Fibroblast of pulmonary artery (primary cell): ENCODE measurements at places on chromosomes 2 and 18.

DNA sequence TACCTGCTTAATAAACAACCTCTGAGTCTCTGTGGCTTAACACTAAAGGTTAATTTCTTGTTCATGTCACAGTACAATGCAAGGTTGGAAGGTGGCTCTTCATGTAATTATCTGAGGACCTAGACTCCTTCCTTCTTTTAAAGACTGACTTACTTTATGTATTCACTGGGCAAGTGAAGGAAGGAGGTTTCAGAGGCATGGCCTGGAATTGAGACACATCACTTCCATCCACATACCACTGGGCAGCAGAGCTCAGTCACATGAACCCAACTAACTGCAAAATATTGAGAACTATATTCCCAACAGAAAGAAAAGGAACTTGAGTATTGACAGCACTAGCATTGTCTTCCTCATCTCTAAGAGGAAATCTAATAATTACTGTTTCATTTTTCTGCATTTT is 57.5 kb upstream of the FN1 start:
- DNase-seq = no peak

DNA sequence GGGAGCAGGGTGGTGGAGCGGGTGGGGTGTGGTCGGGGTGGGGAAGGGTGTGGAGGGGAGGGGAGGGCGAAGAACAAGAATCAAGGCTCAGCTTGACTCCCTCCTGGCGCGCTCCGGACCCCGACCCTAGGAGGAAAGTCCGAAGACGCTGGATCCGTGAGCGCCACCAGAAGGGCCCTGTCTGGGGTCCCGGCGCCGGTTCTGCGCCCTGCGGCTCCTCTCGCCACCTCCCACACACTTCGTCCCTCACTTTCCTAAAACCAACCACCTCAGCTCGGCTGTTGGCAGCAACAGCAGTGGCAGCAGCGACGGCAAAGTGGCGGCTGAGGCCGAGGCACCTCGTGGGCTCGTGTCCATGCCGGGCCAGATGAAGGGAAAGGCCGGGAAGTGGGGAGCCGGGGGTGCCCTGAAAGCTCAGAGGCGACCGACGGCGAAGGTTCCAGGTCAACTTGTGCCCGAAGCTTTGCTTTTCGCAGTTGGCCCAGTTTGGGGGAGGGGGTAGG is 2.1 kb downstream of the KLHL14 start:
- no peak for DNase-seq

GRCh38 chr2:47060652-47061170 is 94.4 kb downstream of the STPG4 start:
- no peak for DNase-seq

- DNase-seq = no peak
Measured at GRCh38 chr2:10500601-10501361, 52.7 kb upstream of the ODC1 start.

DNA sequence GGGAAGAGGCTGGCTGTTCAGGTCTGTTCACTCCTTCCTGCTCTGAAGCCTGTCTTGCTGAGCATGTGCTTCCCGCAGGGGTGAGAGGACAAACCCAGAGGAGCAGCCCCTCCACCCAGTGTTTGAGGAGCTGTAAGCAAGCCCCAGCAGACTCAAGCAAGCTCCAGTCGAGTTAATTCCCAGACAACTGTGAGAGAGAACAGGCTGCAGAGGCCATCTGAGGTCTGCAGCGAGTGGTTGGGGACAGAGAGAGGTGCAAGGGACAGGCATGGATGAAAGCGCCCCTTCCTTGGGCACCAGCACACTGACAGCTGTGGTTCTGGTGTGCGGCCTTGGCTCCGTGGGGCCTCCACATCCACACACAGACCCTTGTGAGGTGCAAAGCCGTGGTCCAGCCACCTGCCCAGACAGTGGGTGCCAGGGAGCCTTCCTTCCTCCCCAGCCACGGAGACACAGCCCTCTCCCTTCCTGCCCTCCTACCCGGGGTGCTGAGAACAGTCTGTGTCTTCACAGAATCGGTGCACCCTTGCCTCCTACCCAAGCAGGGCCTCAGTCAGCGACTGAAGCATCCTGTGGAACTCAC is 36.2 kb downstream of the MAL start:
- no peak for DNase-seq

GRCh38 chr2:198129609-198130008 is 325.2 kb downstream of the PLCL1 start:
- DNase-seq = no peak

GRCh38 chr2:219358170-219359075 is 25.9 kb upstream of the RESP18 start:
- DNase-seq = no peak

DNA sequence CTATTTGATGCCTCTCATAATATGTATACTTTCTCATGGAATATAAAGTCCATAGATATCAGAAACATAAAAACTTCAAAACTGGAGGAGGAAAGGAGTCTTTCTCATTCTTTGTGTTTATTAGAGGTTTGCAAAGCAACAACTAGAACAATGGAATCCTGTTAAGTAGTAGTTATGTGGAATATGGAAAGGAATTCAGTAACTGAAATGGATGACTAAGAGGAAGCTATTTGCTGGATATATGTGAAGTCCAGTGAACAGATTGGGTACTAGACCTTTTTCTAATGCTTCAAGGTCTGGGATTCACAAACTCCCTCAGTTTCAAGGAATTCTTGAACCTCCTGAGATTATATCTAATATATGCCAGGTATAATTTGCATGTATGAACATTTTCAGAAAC is 353.6 kb upstream of the FANCL start:
- no peak for DNase-seq

- no peak for DNase-seq
Measured at GRCh38 chr18:55362303-55362702, 225.7 kb downstream of the TCF4 start.

- no peak for DNase-seq
Measured at GRCh38 chr2:205929246-205929942, 156.6 kb downstream of the INO80D start.

GRCh38 chr2:143375384-143375880 is 246.2 kb downstream of the ARHGAP15 start:
- peak; percentile 27 for DNase-seq

GRCh38 chr2:176482107-176482506 is 212.9 kb downstream of the MTX2 start:
- no peak for DNase-seq

- no peak for DNase-seq
Measured at GRCh38 chr2:226310146-226310545, 489.5 kb downstream of the IRS1 start.

DNA sequence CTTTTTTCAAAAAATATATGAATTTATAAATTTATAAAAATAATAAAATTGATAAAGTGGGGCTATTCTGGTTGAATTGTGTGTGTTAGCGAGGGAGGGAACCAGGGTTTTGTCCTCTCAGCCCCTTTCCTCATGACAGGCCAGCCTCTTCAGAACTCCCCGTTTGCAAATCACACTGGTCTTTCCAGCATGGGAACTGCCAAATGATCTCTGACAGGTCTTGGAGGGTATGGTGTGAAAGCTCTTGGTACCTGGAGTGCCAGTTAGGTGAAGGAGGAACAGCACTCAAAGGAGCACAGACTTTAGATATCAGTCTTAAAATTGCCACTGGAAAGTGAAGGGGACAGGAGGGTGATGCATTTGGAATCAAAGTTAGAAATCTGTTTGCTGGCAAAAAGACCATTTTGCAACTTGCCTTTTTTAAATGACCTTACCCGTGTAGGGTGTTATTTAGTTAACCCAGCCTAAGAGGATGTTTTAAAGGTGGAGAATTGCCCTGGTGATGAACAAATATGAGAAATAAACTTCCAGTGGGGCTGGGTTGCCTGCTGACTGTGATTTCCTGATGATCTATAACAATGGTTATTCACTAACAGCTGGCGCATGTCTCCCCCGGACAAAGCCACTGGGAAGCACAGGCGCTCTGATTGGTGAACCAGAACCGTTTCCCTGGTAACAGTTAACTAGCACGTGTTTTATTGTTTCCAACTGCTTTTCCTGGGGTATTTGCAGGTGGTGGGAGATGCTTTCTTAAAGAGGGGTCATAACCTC is 85.3 kb upstream of the EFEMP1 start:
- peak; percentile 97 for DNase-seq

DNA sequence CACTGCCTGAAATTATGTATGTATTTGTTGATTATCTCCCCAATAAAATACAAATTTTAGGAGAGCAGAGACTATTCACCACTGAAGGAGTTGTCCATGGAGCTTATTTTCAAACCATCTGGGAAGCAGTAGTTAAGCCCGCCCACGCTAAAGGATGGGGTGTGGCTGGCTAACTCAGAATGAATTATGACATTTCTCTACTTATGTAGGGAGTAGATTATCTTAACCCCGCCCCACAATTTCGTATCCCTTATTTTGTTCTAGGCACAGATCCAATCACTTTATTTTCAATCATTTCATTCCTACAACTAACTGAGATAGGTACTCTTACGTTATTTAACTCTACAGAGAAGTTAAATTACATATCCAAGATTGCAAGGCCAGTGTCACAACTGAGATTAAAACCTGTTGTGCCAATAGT is 1.4 kb upstream of the LAPTM4A start:
- peak; percentile 86 for DNase-seq

DNA sequence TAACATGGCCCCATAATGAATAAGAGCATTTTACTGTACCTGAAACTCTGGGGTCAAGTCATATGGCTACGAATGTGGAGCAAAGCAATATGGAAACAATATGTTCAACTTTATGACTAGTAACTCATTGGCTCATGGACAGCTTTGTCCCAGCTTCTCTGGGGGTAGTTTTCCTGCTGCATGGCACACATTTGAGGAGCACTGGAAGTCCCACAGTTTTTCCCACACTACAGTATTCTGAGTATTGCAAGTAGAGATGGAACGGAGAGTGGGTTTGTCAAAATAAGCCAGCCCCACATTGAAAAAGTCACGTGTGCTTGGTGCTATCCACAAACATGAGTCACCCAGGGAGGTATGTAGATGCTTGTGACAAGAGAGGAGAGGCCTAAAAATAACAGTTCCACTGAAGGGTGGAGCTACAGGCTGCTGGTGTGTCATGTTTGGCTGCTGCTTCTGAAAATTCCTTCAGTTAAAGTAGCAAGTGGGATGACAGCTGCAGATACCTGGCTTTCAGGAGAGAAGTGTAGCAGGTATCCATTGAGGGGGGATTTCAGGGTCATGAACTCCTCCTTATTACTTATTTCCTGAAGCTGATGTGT is 48.2 kb upstream of the CTAGE1 start:
- DNase-seq = peak; percentile 96

GRCh38 chr2:108924580-108925251 is 64.3 kb downstream of the EDAR start:
- DNase-seq = no peak

- DNase-seq = no peak
Measured at GRCh38 chr2:1480671-1481076, 67.4 kb downstream of the TPO start.

GRCh38 chr2:197498937-197499593 is 575 bp downstream of the HSPD1 start:
- peak; percentile 51 for DNase-seq
